Trophoblast cell (in vitro differentiated cells and primary cell): ENCODE measurements at places on chromosomes 7 and 10.
A peak's percentile ranks its signal among the peaks of the same experiment; 100 is the strongest.

GRCh38 chr10:18523858-18524257 is 127.5 kb downstream of the NSUN6 start:
- H3K27ac ChIP-seq = no peak overlapping the region
- H3K27me3 ChIP-seq = no peaks in the 10 kb centered on the region
- H3K4me3 ChIP-seq = no peak overlapping the region
- no peaks in the 10 kb centered on the region for H3K36me3 ChIP-seq

GRCh38 chr7:29099896-29100847 is 46.2 kb downstream of the CPVL start:
- no peaks in the 10 kb centered on the region for H3K27me3 ChIP-seq
- H3K36me3 ChIP-seq = peaks cover under 1% of the 10 kb centered on the region
- H3K4me1 ChIP-seq = peaks cover 3% of the 10 kb centered on the region
- no peak overlapping the region for H3K27ac ChIP-seq

GRCh38 chr7:620056-620455 is 100.4 kb upstream of the PDGFA start:
- H3K4me1 ChIP-seq = peaks cover 2% of the 10 kb centered on the region
- no peaks in the 10 kb centered on the region for H3K27me3 ChIP-seq
- H3K27ac ChIP-seq = no peak overlapping the region

GRCh38 chr10:34102893-34103506 is 712.1 kb downstream of the PARD3 start:
- no peak overlapping the region for H3K27ac ChIP-seq
- no peaks in the 10 kb centered on the region for H3K4me1 ChIP-seq
- H3K4me3 ChIP-seq = no peak overlapping the region
- H3K27me3 ChIP-seq = no peaks in the 10 kb centered on the region

DNA sequence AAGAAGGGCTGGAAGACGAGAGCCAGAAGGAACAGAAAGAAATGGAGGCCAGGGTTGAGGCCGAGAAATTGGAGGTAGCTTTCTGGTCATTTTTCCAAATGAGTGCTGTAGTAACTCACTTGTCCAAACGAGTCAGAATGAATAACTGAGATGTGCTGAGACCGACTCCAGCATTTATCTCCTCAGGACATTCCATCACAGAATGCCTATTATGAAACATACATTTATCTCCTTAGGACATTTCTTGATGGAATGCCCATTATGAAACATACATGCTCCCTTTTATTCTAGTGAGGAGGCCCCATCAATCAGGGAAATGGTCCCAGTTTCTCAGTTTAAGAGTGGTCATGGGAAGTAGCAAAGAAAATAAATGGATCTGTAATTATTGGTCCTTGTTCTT is 16.5 kb downstream of the AVL9 start:
- no peak overlapping the region for H3K27ac ChIP-seq
- no peak overlapping the region for H3K4me3 ChIP-seq
- DNase-seq = peak; percentile 30

- no peaks in the 10 kb centered on the region for H3K4me1 ChIP-seq
- DNase-seq = peak; percentile 72
- no peak overlapping the region for H3K4me3 ChIP-seq
- no peaks in the 10 kb centered on the region for H3K27me3 ChIP-seq
Observed at GRCh38 chr7:75866489-75867389, 12.1 kb upstream of the RHBDD2 start.

DNA sequence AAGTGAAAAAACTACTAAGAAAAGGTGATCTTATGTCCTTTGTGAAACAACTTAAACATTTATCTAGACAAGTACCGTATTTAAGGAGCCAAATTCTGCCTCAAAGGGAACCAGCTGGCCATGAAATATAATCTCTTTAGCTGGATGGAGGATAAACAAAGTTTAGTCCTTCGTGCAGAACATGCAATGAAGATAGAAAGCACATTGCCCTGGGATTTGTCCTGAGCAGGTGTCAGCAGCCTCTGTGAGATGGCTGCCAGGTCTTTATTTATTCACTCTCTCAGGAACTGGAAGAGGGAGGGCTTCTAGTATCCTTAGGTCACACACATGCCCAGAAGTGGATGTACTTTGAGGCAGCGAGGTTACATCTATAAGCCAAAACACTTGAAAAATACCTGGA is 57.4 kb upstream of the CASD1 start:
- H3K36me3 ChIP-seq = no peaks in the 10 kb centered on the region
- no peak overlapping the region for H3K4me3 ChIP-seq
- H3K27me3 ChIP-seq = no peaks in the 10 kb centered on the region
- no peaks in the 10 kb centered on the region for H3K4me1 ChIP-seq

DNA sequence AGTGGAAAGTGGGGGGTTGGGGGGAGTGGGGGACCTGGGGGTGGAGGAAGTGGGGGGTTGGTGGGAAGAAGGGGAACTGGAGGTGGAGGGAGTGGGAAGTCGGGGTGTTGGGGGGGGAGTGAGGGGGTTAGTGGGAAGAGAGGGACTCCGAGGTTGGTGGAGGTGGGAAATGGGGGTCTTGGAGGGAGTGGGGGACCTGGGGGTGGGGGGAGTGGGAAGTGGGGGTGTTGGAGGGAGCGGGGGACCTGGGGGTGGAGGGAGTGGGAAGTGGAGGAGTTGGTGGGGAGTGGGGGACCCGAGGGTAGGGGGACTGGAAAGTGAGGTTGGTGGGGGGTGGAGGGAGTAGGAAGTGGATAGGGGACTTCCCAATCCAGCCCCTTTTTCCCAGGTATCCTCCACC is 906 bp upstream of the MMD2 start:
- no peak overlapping the region for H3K27ac ChIP-seq
- H3K36me3 ChIP-seq = no peaks in the 10 kb centered on the region
- H3K4me3 ChIP-seq = no peak overlapping the region
- no peak for DNase-seq
- H3K4me1 ChIP-seq = no peaks in the 10 kb centered on the region

- no peaks in the 10 kb centered on the region for H3K36me3 ChIP-seq
- no peak for DNase-seq
- no peaks in the 10 kb centered on the region for H3K27me3 ChIP-seq
- H3K4me3 ChIP-seq = no peak overlapping the region
- no peaks in the 10 kb centered on the region for H3K4me1 ChIP-seq
Observed at GRCh38 chr10:26653004-26653403, 44.5 kb upstream of the PDSS1 start.

- no peak overlapping the region for H3K27ac ChIP-seq
- no peak for DNase-seq
- H3K36me3 ChIP-seq = no peaks in the 10 kb centered on the region
- H3K27me3 ChIP-seq = no peaks in the 10 kb centered on the region
- H3K4me1 ChIP-seq = no peaks in the 10 kb centered on the region
Observed at GRCh38 chr10:128567551-128567950, 441.3 kb upstream of the MKI67 start.

- no peaks in the 10 kb centered on the region for H3K36me3 ChIP-seq
- DNase-seq = no peak
- no peaks in the 10 kb centered on the region for H3K27me3 ChIP-seq
- no peak overlapping the region for H3K4me3 ChIP-seq
Observed at GRCh38 chr7:18834577-18834976, 282.9 kb downstream of the TWIST1 start.

- peaks cover 52% of the 10 kb centered on the region for H3K36me3 ChIP-seq
- peaks cover 17% of the 10 kb centered on the region for H3K4me1 ChIP-seq
- H3K27ac ChIP-seq = no peak overlapping the region
Observed at GRCh38 chr10:79137826-79138225, 69.1 kb downstream of the ZMIZ1 start.

DNA sequence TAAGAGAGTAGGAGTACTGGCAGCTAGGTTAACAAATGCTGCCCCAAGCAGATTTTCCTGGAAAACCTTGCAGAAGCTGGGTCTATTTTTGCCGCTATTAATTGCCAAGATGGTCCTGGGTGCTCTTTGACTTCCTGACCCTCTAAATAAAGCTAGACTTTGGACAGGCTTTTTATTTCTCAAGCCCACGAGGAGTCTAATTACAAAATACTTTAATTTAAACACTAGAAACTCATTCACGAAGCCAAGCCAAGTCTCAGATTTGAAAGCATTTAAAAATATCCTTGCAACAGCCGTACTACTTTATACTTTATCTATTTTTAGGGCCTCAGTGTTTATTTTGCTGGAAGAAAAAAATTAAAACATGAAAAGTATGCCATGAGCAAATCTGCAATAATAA is 45.1 kb downstream of the TMEM26 start:
- no peaks in the 10 kb centered on the region for H3K36me3 ChIP-seq
- no peaks in the 10 kb centered on the region for H3K27me3 ChIP-seq
- DNase-seq = no peak
- H3K4me3 ChIP-seq = no peak overlapping the region
- H3K27ac ChIP-seq = no peak overlapping the region

DNA sequence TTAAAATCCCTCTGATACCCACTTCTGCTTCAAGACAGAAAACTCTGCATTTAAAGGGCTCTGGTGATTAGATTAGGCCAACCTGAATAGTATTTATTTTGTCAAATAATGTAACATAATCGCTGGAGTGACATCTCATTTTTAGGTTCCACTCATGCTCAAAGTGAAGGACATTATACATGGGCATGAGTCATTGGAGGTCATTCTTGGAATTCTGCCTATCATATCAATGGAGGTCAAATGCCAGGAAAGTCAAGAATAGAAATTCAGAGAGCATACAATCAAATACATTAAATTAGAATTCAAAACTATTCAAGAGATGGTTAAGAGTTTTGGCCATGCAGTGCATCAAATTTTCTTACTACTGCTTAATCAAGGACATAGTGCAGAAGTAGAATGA is 50.8 kb upstream of the PRSS1 start:
- H3K4me1 ChIP-seq = no peaks in the 10 kb centered on the region
- DNase-seq = no peak
- no peaks in the 10 kb centered on the region for H3K27me3 ChIP-seq
- no peak overlapping the region for H3K4me3 ChIP-seq

- H3K36me3 ChIP-seq = no peaks in the 10 kb centered on the region
- DNase-seq = no peak
- no peaks in the 10 kb centered on the region for H3K27me3 ChIP-seq
- peak overlapping the region; percentile 71 for H3K27ac ChIP-seq
- H3K4me3 ChIP-seq = no peak overlapping the region
Observed at GRCh38 chr10:3048119-3049019, 19.0 kb upstream of the PFKP start.

DNA sequence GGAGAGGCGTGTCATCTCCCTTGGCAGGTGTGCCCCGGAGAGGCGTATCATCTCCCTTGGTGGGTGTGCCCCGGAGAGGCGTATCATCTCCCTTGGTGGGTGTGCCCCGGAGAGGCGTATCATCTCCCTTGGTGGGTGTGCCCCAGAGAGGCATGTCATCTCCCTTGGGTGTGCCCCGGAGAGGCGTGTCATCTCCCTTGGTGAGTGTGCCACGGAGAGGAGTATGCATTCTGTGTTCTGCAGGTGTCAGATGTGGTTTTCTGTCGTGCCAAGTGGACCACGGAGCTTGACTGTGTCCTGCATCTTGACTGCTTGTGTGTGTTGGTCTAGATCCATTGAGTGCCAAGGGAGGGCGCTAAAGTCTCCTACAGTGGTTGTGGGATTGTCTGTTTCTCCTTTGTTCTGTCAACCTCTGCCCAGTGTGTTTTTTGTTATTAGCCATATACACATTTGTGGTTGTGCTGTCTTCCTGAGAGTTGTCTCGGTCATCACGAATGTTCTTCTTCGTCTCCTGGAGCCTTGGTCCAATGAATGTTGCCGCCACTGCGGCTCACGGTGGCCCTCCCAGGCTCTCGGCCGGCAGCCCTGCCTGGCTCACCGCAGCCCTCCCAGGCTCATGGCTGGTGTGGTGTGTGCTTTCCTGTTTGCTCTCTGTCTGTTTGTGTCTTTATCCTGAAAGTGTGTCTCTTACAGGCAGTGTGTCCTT is 96.8 kb downstream of the INPP5A start:
- no peaks in the 10 kb centered on the region for H3K27me3 ChIP-seq
- no peak for DNase-seq
- no peak overlapping the region for H3K27ac ChIP-seq
- no peak overlapping the region for H3K4me3 ChIP-seq

DNA sequence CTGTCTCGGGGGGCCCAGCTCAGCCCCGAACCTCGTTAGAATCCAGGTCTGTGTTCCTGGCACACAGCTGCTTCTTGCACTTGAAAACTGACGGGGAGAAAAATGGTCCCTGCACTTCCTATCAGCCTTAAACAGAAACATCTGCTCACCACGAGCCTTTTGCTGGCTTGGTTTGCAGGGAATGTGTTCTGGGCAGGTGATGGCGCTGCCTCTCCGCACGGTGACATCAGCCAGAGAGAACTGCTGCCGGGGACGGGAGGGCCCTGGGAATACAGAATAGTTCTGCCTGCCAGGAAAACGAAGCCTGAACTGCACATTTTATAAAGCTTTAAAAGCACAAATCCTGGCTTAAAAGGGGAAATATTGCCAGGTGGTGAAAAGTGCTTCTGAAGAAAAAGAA is 622.5 kb downstream of the TYW1 start:
- no peak overlapping the region for H3K4me3 ChIP-seq
- H3K27ac ChIP-seq = peak overlapping the region; percentile 42
- no peak for DNase-seq
- H3K27me3 ChIP-seq = no peaks in the 10 kb centered on the region

DNA sequence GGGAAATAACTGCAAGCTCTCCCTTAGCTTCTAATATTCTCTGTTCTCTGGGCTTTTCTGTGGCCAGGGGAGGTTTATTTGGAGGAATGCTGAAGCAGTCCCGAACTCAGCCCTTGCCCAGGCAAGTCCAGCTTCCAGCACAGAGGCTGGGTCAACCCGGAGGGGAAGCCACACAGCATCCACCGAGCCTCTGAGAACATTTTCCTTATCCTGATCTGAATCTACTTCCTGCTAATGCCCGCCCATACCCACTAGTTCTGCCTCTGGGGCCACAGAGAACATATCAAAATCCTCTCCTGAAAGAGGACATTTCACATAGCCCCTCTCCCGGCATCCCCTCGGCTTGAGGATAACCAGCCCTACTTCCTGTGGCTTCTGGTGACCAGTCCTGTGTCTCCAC is 31.1 kb downstream of the SH3PXD2A start:
- no peak overlapping the region for H3K27ac ChIP-seq
- H3K4me1 ChIP-seq = peaks cover 3% of the 10 kb centered on the region
- H3K4me3 ChIP-seq = no peak overlapping the region
- DNase-seq = no peak
- H3K27me3 ChIP-seq = no peaks in the 10 kb centered on the region
- no peaks in the 10 kb centered on the region for H3K36me3 ChIP-seq

DNA sequence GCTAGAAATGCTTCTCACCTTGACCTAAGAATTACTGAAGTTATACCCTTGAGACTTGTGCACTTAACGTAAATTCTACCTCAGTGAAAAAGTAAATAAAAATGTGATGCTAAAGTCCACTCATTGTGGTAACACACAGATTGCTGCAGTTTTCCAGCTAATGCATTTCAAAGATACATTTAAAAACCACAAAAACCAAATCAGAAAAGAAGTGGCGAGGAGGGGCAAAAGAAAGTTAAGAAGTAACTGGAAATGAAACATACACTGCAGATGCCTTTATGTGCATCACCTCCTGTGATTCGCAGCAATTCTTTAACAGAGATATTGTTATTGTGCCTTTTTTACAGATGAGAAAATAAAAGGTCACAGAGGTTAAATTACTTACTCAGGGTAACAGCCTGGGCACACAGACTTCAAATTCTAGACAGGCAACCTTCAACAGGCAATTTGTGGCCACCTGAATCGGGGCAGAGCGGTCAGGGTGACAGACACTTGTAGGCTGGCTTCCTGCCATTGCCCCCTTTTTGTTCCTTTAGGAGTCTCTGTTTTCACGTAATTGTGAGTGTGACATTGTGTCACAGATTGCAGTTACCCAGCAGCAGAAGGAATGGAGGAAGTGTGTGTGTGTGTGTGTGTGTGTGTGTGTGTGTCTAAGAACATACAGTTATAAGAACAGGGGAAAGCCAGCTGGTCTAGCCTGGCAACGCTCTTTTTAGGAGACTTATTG is 1.9 kb downstream of the WIPF3 start:
- H3K36me3 ChIP-seq = no peaks in the 10 kb centered on the region
- H3K27ac ChIP-seq = no peak overlapping the region
- peaks cover 8% of the 10 kb centered on the region for H3K4me1 ChIP-seq
- H3K4me3 ChIP-seq = no peak overlapping the region
- no peak for DNase-seq
